Gastrocnemius medialis (tissue), 4 donors: ENCODE measurements at places on chromosomes 3 and 15.

DNA sequence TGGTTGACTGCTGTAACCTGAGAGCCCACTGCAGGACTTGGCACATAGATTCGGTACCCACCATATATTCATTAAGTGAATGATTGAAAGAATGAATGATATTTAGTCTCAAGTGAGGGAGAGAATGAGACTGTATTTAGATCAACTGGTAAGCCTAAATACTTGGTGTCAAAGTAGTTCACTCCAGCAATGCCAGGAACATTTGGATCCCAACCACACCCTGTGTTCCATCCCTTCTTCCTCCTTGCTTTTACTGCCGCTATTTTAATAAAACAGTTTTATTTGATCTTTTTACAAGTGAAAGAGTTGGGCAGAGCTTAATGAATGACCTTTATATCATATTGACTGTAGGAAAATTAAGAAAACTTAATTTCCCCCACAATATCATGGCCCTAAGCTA is 473.6 kb upstream of the CBLB start:
- peak; percentile 51 for DNase-seq

DNA sequence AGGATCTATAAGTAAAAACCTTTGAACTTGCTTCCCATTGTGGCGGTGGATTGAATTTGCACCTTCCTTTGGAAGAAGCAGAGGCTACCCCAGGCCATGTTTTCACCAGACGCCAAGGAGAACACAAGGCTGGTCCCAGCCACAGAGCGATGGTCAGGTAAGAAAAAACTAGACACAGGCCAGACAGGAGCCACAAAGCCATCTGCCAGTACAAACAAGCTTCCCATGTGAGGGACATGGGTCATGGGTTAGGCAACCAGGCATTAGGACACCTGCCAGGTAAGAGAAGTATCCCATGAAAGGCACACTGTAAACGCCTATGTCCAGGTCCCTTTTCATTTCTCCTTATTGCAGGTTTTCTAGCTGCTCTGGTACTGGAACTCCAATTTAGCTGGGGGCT is 190.2 kb downstream of the KLF13 start:
- no peak for DNase-seq

- DNase-seq: no peak
These were observed 29.4 kb upstream of the EIF4A2 start for GRCh38 chr3:186754006-186754405.

DNA sequence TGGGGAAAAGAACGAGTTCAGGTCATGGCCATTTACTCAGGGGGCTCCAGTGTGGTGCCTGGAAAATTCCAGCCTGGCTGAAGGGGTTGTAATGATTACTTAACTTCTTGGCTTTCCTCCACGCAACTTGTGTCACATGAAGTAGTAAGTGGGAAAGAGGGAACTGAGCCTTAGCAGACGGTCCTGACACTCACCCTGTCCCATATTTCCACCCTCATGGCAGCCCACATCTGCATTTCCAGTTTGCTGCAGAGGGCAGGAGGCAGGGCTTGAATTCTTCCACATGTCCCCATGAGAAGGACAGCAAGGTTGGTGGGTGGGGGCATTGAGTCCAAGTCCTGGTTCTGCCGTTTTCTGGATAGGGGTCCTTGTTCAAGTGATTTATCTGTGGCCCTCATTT is 7.8 kb upstream of the CAMP start:
- peak; percentile 48 for DNase-seq

DNA sequence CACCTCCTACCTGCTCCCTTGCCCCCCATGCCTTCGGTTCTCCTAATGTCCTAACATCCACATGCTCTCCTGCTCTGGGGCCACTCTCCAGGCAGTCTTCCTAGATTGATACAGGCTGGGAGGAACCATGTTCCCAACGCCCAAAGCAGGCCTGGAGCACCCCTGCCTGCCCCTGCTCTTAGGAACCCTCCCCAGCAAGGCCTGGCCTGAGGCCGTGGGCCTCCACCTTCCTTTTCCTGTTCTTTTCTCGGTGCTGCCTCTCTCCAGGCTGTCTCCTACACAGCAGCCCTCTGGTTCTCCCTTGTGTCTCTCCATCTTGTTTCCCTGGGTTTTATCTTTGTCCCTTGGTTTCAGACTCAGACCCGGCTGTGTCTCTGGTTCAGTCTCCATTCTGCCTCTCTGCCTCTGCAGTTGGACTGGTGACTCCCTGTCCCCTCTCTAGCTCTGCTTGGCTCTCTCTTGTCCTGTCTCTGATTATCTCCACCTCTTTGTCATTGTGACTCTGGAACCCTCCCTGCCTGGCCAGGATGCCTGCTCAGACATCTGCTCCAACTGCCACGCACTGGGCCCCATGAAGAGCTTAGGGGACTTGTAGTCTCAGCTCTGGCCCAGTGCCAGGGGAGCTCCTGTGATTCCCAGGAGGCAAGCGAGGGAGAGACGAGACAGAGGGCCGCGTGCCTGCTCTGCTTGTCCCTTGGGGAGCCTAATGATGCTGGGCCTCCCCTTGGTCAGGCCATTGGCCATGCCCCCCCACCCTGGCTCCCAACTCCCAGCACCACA is 26.0 kb upstream of the RPL29 start:
- no peak for DNase-seq

DNA sequence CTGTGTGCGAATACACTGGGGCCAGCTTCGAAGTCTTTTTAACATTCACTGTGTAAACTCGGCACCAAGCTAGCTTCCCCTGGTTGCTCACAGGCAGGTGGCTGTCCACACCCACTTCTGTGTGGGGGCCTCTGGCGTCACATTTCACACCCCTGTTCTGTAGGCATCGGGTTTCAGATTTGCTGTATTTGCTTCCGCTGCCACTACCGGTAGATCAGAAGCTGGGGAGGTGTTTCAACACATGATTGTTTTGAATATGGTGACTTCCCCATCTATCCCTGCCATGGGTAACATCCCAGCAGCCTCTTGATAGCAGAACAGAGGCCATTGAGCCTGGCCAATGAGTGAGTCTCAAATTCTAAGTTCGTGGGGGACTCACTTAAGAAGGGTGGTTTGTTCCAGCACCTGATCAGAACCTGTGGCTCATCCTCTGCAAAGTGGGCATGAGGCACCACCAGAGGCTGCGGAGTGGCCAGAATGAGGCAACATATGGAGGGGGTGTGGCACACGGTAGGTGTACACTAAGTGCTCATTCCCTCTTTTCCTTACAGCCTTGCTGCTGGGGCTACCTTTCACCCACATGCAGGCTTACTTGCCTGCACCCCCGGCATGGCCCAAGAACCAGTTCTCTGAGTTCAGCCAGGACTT is 61.5 kb downstream of the IQSEC1 start:
- no peak for DNase-seq

- no peak for DNase-seq
These were observed 84.4 kb upstream of the C2CD4B start for GRCh38 chr15:62249501-62249900.

- DNase-seq: no peak
These were observed 114.7 kb upstream of the SLC24A5 start for GRCh38 chr15:48006031-48006511.

GRCh38 chr3:160831401-160831800 is 75.4 kb downstream of the PPM1L start:
- DNase-seq: no peak

GRCh38 chr3:191238321-191238817 is 39.3 kb downstream of the OSTN start:
- no peak for DNase-seq

- no peak for DNase-seq
These were observed 2.8 kb downstream of the TOP2B start for GRCh38 chr3:25661694-25662437.

GRCh38 chr3:101902041-101902440 is 52.7 kb downstream of the NFKBIZ start:
- DNase-seq: no peak

DNA sequence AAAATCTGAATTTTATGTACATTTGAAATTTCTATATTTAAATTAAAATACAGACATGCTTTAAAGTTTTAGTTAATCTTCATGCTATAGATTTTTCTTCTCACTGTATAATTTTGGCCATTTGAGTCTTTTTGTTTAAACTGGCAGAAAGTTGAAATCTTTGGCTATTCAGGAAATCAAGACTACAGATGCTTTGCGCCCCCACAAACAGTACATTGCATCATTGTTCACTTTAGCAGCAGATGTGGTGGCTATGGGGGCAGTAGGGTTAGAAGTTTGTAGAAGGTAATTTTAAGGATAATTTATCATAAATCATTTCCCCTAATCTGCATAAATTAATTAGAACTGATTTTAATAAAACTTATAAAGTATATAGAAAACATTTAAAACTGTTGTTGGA is 20.9 kb downstream of the SPPL2A start:
- no peak for DNase-seq

DNA sequence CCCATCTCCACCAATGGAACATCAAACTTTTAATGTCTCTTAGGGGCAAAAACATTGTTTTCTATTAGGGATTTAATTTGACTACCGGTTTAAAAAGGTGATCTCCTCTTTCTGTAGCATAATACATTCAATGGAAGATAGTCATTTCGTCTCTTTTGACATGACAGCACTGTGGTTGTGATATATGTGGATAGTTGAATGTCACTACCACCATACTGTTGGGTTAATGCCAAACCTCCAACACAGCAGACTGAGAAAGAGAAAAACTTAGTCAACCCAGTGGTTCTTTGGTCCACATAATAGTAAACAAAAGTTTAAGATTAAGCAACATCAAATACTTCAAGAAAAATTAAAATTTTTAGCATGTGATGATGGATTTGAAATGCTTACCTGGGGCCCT is 530.4 kb downstream of the AGBL1 start:
- DNase-seq: no peak

DNA sequence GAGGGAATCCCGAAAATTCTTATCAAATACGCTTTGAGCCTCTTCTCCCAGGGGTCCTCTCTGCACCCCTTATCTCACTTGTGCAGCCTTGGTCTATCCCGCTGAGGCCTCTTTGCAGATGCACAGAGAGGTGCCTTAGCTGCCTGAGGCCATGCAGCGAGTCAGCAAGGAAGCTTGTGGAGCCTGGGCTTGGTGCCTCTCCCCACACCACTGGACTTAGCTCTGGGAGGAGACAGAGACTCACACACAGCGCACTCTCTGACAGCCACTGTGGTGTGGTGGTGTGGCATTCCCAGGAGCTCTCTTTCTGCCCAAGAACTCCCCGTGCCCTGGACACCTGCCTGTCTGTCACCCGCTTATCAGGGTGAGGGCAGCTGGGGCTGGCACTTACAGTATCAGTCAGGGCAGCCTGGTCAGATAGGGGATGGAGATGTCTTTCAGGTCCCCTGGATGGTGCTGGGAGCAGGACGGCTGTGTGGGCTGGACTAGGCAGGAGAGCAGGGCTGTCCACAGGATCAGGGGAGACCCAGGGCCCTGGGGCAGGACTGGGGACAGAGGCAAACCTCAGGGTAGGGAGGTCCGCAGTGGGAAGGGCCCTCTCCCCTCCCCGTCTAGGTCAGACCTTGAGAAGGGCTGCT is 10.2 kb upstream of the LINGO1 start:
- DNase-seq: no peak

- DNase-seq: no peak
These were observed 41.4 kb downstream of the ATP8B4 start for GRCh38 chr15:50077651-50078050.

DNA sequence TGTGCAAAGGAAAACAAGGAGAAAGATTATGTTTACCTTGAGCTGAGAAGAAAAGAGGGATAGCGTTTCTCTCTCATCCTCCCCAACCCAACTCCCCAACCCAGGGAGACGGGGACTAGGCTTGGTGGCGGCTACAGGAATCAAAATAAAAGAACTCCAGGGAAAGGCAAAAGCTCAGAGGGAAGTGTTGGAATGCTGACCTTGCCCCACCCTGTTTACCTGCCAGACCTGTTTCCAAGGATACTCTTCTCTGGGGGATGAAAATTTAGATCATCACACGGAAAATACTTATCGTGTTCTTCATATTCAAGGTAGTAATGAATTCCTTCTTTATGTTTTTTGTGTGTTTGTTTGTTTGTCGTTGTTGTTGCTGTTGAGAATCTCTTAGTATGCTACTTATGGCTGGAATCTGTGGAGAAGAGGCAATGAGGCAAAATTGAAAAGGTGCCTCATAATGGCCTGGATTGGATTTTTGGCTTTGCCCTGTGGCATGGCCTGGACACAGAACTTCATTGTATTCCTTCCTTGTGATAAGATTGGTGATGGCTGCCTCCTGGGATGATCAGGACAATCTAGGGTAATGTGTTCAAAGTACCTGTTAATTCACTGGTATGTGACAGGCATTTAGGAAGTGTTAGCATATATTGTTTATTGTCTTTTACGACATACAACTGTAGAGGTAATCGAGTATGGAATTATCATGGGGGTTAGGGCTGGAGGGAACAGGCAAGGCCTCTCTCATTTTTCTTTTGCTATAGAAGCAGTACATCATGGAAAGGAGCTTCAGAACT is 11.1 kb upstream of the TPRG1 start:
- DNase-seq: no peak

DNA sequence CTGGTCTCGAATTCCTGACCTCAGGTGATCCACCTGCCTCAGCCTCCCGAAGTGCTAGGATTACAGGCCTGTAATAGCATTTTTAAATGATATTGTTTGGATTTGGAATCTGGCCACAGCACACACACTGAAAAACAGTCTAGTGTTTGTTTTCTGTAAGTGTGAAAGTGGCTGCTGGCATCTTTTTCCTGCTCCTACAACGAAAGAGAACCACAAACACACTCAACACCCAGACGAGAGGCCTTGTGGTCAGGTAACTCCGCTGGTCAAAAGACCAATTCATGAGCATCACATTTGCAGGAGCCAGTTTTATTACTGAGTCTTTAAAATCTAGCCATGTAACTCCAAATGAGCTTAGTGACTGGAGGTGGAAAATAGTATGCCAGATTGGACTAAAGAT is 50.2 kb downstream of the IMPG2 start:
- DNase-seq: no peak

- DNase-seq: no peak
These were observed 95.2 kb downstream of the NUP210 start for GRCh38 chr3:13324835-13325501.

- DNase-seq: no peak
These were observed 11.3 kb upstream of the P2RY12 start for GRCh38 chr3:151395806-151396205.

- DNase-seq: no peak
These were observed 28.6 kb upstream of the OR5K4 start for GRCh38 chr3:98325055-98325454.
